ENCODE measurements at places on chromosomes 2 and 18.

GRCh38 chr2:109318150-109318948 lies 189.3 kb downstream of the SH3RF3 start:
- no peak for DNase-seq

DNA sequence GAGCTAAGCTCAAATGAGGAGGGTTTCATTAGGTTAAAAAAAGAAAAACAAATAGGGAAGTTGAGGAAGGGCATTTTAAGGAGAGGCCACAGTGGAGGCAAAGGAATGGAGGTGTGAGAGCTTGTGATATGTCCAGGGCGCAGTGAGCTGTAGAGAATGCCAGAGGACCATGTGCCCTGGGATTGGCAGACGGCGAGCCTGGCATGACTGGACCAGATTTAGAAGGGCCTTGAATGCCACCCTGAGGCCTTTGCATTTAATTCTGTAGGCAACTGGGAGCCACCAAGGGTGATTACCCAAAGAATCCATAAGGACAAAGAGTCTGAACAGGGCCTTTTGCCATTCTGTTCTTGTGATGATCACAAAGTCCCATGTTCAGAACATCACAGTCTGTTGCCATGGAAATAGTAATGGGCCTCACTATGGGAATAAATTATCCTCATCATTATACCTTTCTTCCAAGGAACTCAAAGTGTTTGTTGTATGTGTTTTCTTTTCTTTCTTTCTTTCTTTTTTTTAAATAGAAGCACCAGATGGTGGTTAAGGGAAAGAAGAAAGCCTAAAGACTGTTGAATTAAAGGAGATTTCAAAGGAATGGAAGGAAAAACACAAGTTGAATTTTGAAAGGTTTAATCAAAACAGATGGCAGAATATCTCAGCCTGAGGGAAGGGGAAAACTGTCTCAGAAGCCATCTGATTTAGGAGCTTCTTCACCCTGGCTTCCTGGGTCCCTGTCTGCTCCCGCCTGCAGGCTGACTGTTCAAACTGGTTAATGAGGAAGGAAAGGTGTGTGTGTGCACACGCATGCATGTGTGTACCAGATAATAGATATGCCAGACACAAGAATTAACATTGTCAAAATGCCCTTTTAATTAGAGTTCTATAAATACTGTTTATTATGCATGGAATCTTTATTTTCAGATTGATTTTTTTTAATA lies 31.6 kb upstream of the NCOA1 start:
- DNase-seq: no peak

- no peak for DNase-seq
Measured at GRCh38 chr2:160596441-160596840, 102.8 kb upstream of the RBMS1 start.

DNA sequence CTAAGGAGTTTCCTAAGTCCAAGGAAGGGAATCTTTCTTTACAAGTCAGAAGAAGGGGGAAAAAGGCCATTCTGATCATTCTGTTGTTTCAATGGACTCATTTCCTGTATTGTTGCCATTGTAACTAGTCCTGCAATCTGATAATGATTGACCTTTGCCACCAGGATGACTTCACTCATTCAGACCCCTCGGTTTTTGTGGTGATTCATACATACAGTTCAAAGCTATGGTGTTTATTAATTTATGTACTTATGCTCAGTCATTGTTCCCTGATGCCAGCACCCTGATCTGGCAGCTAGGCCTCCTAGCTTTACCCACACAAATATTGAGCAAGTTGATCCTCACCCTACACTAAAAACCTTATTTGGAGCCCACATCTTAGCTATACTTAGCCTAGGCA lies 57.6 kb upstream of the ZNF519 start:
- no peak for DNase-seq

GRCh38 chr2:109208071-109208950 lies 79.3 kb downstream of the SH3RF3 start:
- DNase-seq: no peak

GRCh38 chr2:222751238-222751637 lies 79.8 kb downstream of the MOGAT1 start:
- DNase-seq: no peak

DNA sequence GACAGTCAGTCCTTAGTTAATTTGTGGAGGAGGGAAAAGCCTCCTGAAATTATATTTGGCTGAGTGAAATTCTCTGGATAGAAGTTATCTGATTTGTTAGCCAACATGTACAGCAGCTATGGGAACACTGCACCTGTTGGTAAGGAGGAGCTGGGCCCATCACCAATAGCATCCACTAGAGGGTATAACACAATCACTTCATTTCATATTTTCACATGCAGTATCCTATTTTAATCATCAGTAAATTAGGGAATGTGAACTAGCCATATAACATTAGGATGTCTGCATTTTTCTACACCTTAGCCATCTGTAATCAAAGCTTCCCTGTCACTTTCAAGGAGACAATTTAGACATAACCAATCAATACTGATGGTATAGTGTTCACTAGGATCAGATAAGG lies 818.4 kb upstream of the CDH2 start:
- no peak for DNase-seq

GRCh38 chr2:64632835-64633819 lies 20.6 kb downstream of the SERTAD2 start:
- DNase-seq: no peak

DNA sequence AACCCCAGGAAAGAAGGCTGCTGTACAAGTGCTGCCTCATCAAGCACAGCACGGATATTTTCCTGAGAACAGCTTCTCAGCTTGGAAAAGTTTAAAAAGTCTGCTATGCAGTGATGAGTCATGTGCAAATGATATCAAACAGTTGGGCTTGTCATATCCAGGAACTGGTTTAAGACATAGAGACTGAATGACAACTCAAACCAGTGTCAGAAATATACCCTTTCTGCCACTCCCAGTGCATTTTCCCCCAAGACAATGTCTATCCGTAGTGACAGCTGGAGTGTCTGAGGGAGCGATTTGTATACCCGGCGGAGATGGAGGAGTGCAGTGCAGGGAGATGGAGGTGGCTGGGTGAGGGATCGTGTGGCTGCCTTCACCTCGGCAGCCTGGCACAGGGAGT lies 28.2 kb downstream of the SOX11 start:
- DNase-seq: no peak

- DNase-seq: no peak
Measured at GRCh38 chr2:55009277-55010060, 40.8 kb downstream of the RTN4 start.

DNA sequence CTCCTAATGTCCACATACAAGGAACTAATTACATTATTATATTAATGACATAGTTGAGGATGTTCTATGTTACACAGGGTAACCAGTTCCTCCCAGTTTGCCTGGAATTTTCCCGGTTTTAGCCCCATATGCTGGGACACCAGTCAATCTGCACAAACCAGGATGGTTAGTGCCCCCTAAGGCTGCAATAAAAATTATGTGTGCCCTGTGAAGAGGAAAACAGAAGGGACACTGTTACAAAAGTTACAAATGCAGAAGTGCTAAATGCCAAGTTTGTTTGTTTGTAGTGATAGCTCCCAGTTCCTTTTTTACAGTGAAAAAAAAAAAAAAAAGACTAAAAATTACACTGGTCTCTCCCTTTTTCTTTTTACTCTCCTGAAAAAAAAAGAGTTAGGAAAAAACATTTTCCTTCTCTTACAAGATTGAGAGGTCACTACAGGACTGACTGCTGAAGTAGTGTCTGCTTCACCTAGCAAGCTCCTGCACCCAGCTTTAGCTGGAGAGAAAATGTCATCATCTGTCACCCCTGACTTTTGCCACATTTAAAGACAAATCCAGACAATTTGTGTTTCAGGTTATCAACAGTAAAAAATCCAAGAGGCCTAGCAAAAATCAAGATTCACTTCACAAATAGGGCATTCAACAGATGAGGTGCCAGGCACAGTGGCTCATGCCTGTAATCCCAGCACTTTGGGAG lies 3.2 kb downstream of the ANKRD44 start:
- DNase-seq: no peak

GRCh38 chr2:186589612-186590349 lies at the start of gene ITGAV:
Gene ITGAV (plus strand): TSS chr2:186590056. CDS start chr2:186590339, 283 bp downstream.
- peak; percentile 76 for DNase-seq

DNA sequence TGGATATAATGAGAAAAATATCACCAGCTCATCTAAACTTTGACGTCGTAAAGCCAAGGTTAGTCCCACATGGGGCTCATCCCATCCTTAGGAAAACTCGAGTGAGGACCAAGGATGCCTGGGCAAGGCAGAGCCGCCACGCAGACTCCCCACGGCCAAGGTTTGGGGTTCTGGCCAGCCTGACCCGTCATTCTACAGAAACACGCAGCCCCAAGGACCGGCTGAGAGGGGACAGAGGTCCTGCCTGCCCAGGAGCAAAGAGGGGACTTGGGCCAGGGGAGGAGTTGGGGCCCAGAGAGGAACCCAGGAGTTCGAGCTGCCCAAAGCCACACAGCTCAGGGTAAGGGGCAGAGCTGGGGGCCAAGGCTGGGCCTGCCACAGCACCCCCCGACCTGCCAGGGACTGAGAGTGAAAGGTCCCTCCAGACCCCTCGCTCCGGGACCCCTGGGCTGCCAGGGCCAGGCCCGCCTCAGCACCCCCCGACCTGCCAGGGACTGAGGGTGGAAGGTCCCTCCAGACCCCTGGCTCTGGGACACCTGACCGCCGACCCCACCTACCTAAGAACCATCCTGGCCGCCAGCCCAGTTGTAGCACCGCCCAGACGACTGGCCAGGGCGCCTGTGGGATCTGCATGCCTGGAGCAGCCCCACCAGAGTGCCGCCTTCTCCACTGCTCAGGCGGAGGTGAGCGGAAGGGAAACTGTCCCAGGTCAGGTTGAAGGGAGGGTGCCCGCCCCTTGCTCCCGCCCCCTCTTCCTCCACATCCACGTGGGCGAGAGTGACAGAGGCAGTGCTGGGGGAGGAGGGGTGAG lies at the start of gene PDCD1:
PDCD1 (minus strand) TSS at position 689 of the 811 bp plus-strand sequence; CDS start at position 633, 56 bp downstream.
- no peak for DNase-seq

DNA sequence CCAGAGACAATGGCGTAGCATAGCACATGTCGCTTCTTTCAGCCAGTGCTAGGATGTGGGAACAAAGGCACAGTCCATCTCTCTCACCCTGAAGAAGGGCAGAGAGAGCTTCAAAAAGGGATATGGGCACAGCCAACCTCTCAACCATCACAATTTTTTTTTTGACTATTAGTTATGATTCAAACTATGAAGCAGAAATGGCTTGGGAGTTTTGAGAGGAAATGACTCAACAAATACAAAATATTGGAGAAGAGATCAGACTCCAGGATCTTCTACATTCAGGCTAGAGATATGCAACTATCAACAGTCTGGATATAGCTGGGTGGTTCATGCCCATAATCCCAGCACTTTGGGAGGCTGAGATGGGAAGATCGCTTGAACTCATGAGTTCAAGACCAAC lies 109.1 kb downstream of the MCFD2 start:
- no peak for DNase-seq

DNA sequence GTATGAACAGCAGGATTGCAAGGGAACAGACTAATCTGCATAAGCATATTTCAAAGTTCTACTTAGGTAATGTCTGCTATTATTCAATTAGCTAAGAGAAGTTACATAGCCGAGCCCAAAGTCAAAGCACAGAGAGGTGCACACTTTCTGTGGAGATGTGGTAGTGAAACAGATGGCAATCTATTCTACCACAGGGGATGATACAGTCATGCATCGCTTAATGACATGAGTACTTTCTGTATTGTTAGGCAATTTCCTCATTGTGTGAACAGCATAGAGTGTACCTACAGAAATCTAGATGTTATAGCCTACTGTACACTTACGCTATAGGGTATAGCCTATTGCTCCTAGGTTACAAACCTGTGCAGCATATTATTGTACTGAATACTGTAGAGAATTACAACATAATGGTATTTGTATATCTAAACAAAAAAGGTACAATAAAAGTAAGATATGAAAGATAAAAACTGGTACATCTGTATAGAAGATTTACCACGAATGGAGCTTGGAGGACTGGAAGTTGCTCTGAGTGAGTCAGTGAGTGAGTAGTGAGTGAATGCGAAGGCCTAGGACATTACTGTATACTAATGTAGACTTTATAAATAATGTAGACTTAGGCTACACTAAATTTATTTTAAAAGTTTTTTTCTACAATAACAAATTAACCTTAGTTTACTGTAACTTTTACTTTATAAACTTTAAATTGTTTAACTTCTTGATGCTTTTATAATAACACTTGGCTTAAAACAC lies 197.6 kb downstream of the MBD5 start:
- no peak for DNase-seq

- DNase-seq: no peak
Measured at GRCh38 chr2:85524336-85524908, 14.5 kb upstream of the MAT2A start.
